Brain (organoid and tissue), 16 donors: ENCODE measurements at places on chromosomes 11 and 22. TPM values are rescaled to one million over a fixed set of nuclear protein-coding genes. Genes with fewer than 3 reads are reported as not detected.

The PIWIL4 gene
- 0.44 TPM for polyA plus RNA-seq

The SCARF2 gene
- 1.9 TPM for polyA plus RNA-seq

The TEX12 gene
- not detected for polyA plus RNA-seq

The OR4B1 gene
- polyA plus RNA-seq: not detected

The CSF2RB gene
- 0.20 TPM for polyA plus RNA-seq

The TIMM10 gene
- 98.7 TPM for polyA plus RNA-seq

The MRGPRE gene
- polyA plus RNA-seq: 6.6 TPM

The GP1BB gene
- polyA plus RNA-seq: 46.2 TPM

The CLMP gene
- polyA plus RNA-seq: 17.6 TPM

The SCGB1D2 gene
- 5.1 TPM for polyA plus RNA-seq

The SLC1A2 gene
- polyA plus RNA-seq: 108 TPM

The PHLDA2 gene
- 10.6 TPM for polyA plus RNA-seq

The LINC01488 gene
- not detected for polyA plus RNA-seq

The KLHL35 gene
- 12.1 TPM for polyA plus RNA-seq

The SCGB2A2 gene
- polyA plus RNA-seq: not detected

The KCTD21 gene
- 14.5 TPM for polyA plus RNA-seq

DNA sequence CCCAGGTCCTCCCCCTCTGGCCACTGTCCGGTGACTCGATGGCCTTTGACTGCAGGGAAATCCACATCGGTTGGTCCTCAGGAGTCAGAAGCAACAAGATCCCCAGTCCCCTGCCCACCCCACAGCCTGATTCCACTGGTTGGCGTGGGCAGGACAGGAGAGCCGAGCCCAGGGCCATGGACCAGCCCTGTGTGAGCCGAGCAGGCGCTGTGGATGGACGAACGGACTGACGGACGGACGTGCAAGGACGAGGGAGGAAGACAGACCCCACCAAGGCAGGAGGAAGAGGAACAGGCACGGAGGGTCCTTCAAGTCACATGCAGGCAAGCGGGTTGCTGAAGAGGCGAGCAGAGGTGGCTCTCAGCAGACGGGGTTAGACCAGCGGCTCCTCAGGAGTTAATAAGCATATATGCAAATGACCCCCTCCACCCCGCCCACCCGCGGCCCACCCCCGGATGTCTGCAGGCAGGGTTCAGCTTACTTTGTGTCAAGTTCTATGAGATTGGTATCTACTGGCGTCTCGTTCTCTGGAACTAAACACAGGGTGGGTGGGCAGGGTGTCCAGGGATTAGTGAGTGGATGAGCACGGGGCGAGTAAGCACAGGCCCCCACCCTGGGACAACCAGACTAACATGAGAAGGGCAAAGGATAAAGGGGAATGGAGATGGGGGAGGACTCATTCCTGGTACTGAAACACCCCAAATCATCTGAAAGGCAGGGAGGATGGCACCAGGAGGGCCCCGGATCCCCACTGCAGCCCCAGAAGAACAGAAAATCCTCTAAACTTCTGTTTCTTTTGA, 26.8 kb downstream of the TPBGL start:
- DNase-seq: no peak

- DNase-seq: no peak
Observed at GRCh38 chr22:46915950-46916730, 153.7 kb downstream of the TBC1D22A start.

DNA sequence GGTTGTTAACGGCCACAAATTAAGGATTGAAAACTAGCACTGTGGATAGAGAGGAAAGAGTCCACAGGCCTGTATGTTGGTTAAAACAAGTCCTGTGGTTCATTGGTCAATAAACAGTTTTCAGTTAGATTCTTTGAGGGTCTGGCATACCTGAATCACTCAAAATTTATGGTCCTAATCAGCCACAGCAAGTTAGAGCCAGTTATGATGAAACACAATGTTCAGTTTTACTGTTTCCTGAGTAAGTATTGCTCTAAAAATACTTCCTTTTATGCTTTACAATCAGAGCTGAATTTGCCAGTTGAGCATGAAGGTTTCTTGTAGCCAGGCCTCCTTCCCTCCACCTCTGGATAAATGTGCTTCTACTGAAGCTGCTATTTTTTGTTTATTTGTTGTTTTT, 12.9 kb upstream of the CAT start:
- no peak for DNase-seq

DNA sequence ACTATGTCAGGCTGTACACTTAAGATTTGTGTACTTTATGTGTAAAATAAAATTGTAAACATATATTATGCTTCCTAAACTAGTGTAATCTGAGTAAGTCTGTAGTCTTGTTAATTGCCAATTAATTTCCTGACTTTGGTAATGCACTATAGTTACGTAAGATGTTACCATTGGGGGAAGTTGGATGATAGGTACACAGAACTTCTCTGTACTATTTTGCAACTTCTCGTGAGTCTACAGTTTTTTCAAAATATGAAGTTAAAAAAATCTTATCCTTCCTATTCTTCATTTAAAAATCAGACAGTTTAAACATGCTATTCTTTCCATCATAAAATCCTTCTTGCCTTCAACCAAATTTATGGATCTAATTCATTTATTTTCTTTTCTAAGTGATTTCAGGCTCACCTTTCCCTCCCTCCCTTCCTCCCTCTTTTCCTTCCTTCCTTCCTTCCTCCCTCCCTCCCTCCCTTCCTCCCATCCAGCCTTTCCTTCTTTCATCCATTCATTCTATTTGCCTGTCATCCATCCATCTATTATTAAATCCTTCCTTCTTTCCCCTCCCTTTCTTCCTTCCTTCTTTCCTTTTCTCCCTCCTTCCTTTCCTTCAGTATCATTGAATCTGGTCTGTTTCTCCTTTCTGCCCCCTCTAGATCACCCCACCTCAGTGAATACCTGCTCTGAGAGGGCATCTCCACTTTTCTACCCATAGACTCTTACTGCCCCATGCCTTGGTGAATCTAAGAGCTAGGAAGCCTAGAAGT, 22.1 kb upstream of the ASCC2 start:
- DNase-seq: no peak

- peak; percentile 78 for DNase-seq
Observed at GRCh38 chr11:44950625-44951476, at the start of gene TP53I11. TSS of gene TP53I11 (minus strand) at chr11:44950883. CDS start at chr11:44938335, 12,548 bp downstream.

DNA sequence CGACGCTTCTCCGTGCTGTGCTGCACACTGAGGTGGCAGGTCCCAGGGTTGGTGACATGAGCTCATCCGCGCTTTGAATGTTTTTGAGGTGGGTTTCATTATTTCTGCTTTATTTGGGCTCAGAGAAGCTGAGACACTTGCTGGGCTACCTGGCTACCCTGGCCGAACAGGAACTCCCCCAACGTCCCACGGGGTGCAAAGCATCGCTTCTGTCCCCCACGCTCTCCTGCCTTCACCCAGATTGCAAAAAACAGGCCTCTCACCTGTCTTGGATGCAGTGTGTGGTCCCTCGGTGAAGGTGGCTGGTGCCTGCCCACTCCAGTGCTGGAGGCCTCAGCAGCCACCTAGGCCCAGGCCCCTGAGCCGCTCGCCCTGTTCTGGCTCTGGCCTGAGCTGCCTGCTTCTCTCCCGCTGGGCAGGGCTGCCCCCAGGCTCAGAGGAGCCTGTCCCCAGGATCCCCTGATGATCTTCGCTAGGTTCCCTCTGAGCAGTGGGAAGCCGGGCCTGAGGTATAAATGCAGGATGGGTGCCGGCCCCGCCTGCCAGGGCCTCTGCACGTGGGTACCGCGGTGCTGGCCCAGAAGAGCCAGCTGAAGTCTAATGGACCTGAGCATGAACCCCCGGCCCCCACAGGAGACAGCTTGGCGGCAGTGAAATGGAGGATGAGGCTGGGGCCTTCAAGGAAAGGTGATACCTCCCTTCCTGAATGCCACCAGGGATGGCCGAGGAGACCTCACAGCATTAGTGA, 15.8 kb upstream of the MRGPRD start:
- no peak for DNase-seq

- DNase-seq: no peak
Observed at GRCh38 chr11:86748296-86748695, 52.0 kb upstream of the PRSS23 start.

DNA sequence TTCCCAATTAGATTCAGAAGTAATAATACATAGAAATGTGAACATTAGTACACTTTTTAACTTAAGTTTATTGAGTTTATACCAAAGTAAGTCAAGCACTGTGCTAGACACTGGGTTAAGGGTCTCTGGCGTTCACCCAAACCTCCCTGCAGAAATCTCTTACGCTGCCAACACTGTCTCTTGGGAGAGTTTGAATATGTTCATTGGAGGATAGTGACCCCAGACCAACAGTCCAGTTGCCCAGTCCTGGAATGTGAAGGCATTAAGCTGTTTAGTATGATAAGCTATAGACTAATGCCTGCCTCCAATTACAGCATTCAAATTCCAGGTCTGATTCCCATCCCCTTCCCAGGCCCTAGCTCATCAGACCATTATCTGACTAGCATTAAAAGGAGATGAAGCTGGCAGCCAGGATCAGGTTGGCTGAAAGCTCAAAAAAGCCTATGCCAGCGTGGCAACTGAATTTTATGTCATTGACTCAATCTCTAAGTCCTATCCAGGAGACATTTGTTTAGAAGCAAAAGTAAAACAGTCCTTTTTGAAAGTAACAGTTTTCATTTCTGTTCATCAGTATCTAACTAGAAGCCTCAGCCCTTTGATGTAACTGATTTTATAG, 77.8 kb downstream of the SFI1 start:
- no peak for DNase-seq

DNA sequence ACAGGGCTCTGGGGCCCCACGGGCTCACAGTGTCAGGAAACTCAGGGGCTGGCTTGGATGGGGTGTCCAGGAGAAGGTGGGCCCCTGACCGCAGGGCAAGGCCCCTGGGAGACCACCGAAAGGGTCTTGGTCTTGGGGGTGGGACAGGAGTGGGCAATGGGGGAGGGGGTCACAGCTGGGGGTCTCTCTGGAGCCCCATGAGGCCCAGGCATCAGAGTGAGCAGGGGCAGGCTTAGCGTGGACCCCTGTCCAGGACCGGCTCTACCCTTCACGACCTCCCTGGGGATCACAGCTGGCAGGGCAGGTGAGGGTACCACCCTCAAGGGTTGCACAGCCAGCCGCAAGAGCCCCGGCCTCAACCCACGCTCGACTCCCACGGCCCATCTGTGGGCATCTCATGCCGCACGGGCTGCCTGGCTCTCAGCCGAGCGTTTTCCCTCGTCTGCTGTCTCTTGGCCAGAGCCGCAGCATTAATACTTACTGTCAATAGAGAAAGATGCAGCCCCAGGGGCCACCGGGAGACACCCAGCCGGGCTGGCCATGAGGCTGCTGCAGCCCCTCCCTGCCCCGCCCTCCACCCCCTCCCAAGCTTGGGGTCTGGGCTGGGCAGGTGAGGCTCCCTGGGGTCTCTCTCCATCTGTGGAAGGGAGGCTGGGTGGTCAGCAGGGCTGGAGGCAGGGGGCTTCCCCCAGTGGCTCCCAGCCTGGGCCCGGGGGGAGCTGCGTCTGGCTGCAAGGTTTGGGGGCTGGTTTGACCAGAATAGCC, 662 bp downstream of the MUC5B start:
- DNase-seq: no peak

- no peak for DNase-seq
Observed at GRCh38 chr11:34971928-34972327, 55.5 kb downstream of the PDHX start.

DNA sequence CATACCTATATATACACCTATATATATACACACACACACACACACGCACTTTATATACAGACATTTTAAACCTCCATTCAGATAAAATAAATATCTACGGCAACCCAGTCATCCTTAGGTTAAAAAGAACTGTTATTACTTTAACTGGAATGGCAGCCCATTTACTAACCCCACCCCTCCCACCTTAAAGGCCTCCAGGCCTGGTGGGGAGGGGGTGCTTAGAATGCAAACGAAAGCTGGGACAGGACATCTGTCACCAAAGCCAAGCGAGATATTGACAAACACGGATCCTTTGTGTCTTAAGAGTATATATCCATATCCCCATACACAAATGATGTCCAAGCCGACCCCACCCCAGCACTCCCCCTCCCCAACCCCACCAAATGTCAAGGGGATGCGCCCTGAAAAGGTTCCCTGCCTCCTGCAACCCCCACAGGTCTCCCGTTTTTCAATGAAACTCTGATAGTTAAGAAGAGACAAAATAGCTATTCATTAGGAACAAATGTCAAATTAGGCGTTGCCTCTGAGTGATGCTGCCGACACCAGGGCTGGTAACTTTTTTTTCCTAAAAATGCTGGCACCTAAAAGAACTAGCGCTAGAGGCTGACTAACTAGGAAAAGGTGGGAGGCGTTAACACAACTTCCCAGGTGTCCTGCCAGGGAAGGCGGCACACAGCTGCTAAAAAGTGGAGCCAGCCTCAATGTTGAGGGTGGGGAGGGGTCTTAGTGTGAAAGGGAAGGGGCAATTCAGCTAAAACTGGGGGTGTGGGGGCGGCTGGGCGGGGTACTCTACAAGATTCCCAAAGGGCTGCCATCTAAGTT, 5.6 kb downstream of the MN1 start:
- peak; percentile 82 for DNase-seq

GRCh38 chr11:72349616-72350218, 84.6 kb downstream of the CLPB start:
- DNase-seq: no peak

- DNase-seq: no peak
Observed at GRCh38 chr11:88814076-88814475, 251.7 kb downstream of the GRM5 start.

DNA sequence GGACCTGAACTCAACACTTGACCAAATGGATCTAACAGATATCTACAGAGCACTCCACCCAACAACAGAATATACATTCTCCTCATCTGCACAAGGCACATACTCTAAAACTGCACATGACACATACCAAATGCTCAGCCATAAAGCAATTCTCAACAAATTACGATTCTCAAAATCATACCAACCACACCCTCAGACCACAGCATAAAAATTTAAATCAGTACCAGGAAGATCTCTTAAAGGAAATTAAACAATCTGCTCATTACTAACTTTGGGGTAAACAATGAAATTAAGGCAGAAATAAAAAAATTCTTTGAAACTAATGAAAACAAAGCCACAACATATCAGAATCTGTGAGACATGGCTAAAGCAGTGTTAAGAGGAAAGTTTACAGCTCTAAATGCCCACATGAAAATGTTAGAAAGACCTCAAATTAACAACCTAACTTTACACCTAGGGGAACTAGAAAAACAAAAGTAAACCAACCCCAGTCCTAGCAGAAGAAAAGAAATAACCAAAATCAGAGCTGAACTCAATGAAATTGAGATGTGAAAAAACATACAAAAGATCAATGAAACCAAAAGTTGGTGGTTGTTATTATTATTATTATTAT, 37.2 kb downstream of the TMEM123 start:
- DNase-seq: no peak

GRCh38 chr22:37932821-37933578, 20.4 kb downstream of the C22orf23 start:
- DNase-seq: no peak

DNA sequence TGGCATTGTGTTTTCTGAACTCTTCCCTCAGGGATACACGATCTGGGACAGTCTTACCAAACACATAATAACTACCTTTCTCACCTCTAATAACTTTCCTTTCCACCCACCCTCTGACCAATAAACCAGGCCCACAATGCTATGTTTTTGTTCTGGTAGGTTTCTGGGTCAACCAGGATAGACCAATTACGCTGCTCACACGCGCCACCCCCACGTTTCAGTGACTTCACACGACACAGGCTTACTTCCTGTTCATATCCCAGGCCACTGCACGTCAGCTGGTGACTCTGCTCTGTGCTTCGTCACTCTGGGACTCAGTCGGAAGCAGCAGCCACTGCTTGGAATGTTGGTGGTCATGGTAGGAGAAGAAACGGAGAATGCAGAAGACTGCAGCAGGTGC, 2.5 kb downstream of the KRTAP5-4 start:
- no peak for DNase-seq

GRCh38 chr22:27380855-27381254, 420.7 kb downstream of the MN1 start:
- peak; percentile 75 for DNase-seq
